CD4-positive, alpha-beta T cell treated with Interleukin-4 for 1 hour (primary cell): ENCODE measurements at places on chromosomes 6 and 20.
A peak's percentile ranks its signal among the peaks of the same experiment; 100 is the strongest.

DNA sequence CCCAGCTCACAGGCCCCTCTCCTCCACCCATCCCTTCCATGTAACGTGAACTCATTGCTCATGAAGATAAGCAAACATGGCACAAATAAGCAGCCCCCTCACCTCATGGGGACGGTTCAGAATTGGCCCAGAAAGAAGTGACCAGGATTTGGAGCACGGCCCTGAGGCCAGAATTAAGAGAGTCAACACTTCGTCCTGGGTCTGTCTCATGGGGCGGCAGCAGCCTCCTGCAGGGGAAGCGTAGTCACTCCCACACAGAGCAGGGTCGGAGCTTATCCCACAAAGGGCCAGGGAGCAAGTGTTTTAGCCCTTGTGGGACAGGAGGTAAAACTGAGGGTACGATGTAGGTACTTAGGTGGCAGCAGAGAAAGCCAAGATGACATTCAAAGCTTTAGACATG is 28.6 kb upstream of the DACT2 start:
- DNase-seq = no peak

GRCh38 chr6:30200551-30201281 is 12.5 kb downstream of the TRIM26 start:
- no peak for DNase-seq

DNA sequence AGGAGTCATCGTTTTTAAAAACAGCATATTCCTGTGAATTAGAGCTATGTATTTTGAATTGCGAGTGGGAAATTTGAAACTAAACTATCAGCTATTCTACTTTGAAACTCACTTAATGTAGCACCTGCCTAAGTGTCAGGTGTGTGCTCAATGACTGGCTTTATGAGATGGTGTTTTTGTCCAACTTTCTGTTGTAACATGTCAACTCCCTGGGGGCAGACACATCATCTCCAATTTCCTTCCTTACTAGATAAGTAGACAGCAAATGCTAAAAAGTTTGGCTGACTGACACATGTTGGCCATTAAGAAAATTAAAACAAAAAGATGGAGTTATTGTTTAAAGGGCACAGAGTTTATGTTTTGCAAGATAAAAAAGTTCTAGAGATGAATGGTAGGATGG is 226.9 kb downstream of the TFAP2B start:
- no peak for DNase-seq

- no peak for DNase-seq
Observed at GRCh38 chr6:25336996-25337395, 57.8 kb downstream of the CARMIL1 start.

DNA sequence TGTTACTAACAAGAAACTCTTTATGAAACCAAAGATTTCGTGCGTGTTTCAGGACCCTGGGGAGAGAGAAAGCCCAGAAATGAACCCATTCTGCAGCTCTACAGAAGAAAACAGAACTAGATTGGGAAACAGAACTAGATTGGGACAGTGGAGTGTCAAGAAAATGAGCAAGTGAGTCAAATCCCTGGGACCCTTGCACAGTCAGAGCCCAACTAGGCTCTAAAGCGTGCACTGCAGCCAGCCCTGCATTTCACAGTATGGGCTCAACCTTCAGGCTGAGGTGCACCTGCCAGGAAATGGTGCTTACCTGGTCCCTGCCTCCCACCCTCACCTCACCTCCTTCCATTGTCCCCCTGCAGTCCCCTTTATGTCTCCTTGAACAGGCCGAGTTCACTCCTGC is 39.7 kb downstream of the BFSP1 start:
- DNase-seq = no peak

- no peak for DNase-seq
Observed at GRCh38 chr6:3195695-3196497, 31.6 kb downstream of the TUBB2B start.

- no peak for DNase-seq
Observed at GRCh38 chr20:33411242-33411641, 9.9 kb upstream of the CDK5RAP1 start.

DNA sequence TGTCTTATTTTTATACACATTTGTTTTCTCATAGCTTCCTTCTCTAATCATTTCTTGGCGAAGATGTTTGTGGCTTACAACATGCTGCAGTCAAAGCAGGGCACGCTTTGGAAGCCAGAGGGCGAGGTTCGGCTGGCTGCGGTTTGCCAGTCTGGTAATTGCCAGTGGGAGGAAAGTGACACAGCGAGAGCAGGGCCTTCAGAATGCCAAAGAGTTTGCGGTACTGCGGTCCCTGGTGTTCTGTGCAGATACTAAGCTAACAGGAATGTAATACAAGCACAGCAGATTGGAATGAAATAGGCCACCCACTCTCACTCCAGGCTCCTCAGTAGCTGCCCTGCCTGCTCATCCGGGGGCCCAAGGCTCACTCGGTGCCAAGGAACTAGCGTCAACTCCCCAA is 58.7 kb upstream of the TGM3 start:
- DNase-seq = no peak

DNA sequence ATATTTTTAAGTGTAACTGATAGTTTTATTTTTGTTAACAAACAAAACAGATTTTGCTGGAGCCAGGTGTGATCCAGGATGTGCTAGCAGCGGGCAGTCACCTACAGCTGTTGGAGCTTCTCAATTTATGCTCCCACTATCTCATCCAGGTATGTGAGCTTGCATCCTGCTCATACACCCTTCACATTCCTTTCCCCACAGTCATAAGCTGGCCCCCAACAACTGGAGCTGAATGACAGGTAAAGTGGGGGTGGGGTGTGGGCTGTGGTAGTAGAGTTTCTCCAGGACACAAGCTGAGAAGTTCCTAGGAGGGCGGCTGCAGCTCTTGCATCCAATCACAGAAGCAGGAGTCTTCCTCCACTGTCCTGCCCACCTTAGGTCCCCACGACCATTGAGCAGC is 140.1 kb downstream of the KLHL32 start:
- no peak for DNase-seq

DNA sequence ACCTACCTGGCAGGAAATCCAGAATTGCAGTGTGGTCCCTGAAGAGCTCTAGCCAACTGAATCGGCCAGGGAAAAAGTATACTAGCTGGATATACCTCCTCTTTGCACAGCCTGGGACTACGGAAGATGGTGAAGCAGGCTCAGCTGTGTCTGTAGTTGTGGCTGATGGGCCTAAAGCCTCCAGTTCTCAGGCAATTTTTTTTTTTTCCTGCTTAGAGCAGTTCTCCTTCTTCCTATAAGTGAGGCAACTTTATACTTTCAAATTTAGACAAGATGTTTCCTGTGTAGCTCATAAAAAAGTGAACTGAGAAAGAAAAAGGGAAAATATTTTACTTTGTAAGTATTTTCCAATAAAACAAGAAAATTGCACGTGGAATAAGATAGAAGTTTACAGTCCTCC is 172.9 kb downstream of the CARMIL1 start:
- DNase-seq = no peak

GRCh38 chr6:157746897-157747296 is 76.1 kb upstream of the SNX9 start:
- DNase-seq = no peak

DNA sequence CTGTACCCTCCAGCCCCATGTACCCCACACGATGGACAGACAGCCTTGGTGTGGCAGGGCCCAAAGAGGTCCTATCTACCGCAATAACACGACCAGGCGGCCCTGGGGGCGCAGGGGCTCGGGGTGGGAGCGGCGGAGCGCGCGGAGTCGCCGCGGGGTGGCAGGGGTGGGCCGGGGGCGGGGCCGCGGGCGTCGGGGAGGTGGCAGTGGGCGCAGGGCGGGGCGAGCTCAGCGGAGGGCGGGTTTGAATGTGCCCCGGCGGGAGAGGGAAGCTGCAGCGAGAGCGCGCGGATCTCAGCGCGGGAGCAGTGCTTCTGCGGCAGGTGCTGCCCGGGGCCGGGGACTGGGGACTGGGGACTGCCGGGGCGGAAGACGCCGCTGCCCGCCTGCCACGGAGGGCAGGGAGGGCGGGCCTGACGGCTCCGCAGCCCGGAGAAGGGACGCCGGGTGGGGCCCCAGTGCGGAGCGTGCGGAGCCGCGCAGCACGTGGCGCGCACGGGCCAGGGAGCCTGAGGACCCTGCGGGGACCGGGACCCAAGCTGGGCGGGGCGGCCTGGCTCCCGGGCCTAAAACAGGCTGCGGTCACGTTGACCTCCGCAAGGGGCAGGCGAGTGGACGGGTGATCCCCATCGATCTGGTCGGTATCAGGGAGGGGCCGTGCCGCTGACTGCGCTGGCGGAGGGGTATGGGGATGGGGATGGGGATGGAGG is at the start of gene SLC29A1:
TSS of gene SLC29A1 (plus strand) at position 277 of the 710 bp plus-strand sequence. CDS start 3,719 bp downstream, outside the sequence.
- DNase-seq = peak; percentile 88

GRCh38 chr6:6656287-6656686 is 67.8 kb downstream of the LY86 start:
- no peak for DNase-seq

DNA sequence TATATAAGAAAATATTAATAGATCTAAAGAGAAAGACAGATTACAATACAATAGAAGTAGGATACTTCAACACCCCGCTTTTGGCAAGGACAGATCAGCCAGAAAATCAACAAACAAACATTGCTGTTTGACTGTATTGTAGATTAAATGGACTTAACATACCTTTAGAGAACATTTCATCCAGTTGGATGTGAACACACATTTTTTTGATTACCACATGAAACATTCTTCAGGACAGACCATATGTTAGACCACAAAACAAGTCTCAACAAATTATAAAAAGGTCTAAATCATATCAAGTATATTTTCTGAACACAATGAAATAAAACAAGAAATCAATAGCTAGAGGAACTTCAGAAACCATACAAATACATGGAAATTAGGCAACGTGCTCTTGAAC is 148.2 kb downstream of the TRMT11 start:
- DNase-seq = no peak

- DNase-seq = no peak
Observed at GRCh38 chr20:13249798-13250170, 28.7 kb downstream of the ISM1 start.

DNA sequence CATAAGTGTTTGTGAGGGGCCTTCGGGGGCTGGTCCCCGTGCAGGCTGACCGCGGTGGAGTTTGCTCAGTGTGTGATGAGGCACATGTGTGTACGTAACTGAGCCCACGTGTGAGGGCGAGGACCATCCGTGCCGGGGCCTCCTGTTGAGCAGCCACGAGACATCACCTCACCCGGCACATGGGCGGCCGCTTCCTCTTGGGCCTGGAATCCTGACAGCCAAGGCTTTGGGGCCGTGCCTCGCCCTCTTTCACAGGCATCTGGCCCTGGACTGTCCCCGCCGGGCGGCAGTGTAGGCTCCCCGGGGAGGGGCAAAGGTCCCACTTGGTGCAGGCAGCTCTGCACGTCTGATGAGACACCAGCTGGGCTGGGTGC is 202.3 kb downstream of the DLL1 start:
- DNase-seq = peak; percentile 19

DNA sequence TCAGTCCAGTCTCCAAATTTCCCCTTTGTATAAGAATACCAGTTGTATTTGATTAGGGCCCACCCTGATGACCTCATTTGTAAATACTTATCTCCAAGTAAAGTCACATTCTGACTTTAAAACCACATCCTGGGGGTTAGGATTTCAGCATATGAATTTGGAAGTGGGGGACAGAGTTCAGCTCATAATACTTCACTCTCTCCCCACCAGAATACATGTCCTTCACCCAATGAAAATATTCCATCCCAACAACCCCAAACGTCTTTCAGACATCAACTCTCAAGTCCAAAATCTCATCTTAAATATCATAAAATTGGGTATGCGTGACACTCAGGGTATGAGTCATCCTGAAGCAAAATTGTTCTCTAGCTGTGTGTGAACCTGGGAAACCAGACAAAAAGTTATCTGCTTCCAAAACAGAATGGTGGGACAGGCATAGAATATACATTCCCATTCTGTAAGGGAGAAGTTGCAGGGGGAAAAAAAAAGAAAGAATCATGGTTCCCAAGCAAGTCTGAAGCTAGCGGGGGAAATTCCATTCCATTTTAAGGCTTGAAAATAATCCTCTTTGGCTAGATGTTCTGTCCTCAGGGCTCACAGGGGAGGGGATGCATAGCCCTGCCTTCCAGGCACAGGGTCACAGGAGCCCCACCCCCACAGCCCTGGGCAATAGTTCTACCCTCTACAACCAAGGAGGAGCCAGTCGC is 113.9 kb downstream of the ADAT2 start:
- DNase-seq = no peak

DNA sequence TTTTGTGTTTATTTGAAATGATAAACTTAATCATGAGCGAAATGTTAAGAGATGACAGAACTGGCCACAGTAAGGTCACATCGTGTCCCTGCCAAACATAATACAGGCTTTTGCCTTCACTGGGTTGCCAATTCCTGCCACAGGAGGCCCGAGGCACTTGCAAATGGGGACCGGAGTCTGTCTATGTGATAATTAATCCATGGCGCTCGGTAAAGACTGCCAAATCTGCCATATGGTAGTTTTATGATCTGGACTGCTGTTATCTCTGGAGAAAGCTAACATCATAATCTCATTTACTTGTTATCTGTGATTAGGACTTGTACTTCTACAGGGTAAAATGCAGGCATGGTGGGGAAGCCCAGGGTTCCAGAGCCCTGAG is 170.5 kb upstream of the TSHZ2 start:
- DNase-seq = no peak

GRCh38 chr6:11130605-11131004 is 19.1 kb upstream of the ERVFRD-1 start:
- no peak for DNase-seq

DNA sequence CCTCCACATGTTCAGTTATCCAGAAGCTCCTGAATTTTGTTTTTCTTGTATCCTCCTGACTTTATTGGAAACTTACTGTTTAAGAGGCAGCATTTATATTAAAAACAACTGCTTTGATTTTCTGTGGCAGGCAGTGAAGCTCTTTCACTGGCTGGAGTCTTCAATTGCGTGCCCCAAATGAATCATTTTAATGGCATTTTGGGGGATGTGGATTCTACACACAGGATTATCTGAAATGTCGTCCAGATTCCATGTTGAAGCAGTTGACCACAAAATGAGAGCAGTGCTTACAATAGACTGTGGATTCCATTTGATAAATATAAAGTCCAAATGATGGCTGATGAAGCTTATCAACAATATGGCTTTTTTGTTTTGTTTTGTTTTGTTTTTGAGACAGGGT is 41.0 kb upstream of the HIVEP1 start:
- DNase-seq = no peak

DNA sequence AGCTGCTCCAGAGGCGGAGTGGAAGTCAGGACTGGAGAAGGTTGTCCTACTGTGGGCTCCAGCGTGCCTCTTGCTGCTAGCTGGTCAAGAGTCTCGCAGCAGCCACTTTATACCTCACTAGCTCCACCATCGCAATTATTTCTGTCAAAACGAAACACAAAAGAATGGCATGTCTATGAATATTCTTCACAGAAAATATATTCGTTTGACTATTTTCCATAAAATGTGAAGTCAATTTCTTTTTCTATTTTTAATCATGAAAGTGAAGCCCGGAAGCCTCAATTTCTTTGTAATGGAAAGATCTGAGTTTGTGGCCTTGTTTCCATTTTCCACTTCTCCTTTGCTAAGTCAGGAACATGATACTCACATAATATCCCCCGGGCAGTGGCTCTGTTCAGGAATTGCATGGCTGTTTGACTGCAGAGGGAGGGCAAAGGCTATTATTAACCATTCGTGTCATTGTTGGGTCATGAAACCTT is 51.7 kb downstream of the DTD1 start:
- no peak for DNase-seq

GRCh38 chr6:7154341-7155139 is 46.8 kb downstream of the RREB1 start:
- peak; percentile 43 for DNase-seq
